ENCODE measurements at places on chromosomes 6 and 20.
A peak's percentile ranks its signal among the peaks of the same experiment; 100 is the strongest.

DNA sequence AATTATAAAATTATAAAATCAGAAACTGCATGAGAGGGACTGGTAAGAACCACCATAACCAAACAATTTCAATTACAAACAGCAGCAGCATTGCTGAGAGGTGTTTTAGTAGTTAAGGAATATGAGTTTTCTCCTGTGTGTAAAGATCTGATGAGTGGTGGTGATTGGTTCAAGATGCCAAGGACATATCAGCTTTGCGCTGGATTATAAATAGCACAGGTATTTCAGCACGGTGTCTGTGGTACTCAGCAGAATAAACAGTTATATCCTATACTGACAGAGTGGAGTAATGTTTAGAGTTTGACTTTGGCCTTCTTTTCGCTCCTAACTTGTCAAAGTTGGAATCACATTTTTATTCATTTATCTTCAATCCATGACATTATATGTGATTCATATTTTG lies 501.0 kb downstream of the CDH26 start:
- no peak for DNase-seq

- DNase-seq = peak; percentile 65
Measured at GRCh38 chr6:90294989-90295853, 1.4 kb downstream of the BACH2 start.

DNA sequence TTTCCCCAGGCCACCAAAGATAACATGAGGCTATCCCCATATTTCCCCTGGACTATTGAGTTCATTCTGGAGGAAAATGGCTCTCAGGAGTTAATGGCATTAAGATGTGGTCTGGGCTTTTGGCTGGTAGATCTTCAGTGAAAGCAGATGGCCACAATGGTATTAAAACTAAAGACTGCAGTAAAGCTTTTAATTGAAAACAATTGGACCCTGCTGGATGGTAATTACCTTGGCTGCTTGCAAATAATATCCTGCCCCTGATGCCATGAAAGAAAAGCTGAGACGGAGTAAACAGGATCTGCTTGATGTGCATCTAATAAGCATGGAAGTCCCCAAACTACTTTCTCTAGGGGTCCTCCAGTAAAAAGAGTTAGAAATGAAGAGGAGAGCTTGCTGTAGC lies 255.8 kb downstream of the QKI start:
- no peak for DNase-seq

- DNase-seq = no peak
Measured at GRCh38 chr6:96460052-96460700, 61.4 kb upstream of the UFL1 start.

DNA sequence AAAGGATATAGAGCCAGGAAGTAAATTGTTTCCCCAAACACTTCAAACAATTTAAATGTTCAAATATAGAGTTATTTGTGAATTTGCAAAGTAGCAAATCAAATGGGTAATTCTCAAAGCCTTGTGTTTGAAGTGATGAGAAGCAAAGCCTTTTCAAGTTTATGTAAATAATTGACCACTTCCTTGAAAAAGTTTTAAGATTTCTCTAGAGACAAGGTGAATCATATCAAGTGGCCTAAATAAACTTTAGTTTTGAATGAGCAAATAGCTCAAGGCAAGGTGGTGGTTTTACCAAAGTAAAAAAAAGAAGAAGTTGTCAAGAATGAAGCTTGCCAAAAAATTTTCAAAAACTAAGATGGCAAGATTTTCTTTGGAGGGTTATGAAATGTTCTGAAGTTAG lies 42.6 kb upstream of the IFNGR1 start:
- DNase-seq = no peak
